Left kidney (tissue), 8 donors: ENCODE measurements at places on chromosomes 4 and X. TPM values are rescaled to one million over a fixed set of nuclear protein-coding genes. Genes with fewer than 3 reads are reported as not detected.

DNA sequence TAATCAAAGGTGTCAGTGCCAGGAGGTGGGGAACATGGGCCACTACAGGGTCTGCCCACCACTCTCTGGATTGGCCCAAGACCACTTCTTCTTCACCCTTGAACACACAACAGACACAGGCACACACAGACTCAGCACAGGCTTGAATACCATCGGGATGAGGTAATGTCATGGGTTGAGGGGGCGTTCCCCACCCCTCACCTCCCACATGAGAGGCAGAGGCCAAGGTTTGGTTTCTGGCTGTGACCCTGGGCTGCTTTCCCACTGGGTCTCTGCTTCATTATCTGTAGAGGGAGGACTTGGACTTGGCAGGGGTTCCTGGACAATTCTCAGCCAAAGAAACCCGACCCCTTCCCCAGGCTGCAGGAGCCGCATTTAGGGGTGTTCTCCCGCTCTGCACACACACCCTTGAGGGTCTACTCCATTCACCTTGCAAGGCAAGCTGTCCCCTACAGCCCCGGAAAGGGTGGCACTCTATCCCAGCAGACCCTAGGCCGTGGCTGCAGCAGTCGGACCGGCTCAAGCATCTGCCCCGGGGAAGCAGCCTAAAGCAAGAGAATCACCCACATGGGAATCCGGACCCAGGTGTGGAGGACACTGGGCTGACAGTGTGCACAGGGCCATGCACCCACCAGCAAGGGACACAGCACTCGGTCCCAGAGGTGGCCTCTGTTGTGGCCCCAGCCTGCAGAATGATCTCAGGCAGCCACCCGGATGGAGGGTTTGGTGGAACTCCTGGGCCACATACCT lies 62.4 kb downstream of the TRMT44 start:
- DNase-seq = peak; percentile 27

DNA sequence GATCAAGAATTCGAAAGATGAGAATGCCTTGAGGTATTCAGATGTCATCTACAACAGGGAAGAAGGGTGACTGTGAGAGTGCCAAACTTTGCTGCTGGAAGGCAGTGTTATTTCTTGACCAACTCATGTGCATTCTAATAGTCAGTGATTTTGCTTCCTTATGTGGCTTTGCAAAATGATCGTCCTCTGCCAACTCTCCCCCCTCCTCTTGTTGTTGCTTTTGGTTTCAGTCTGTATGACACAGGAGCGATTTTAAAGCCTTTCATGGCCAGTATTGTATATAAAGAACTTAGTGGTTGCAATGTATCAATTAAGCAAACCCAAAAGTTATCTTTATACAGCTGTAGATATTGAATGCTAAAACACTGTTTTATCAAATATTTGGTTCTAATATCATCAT lies 379.1 kb downstream of the IL1RAPL1 start:
- no peak for DNase-seq

HPSE gene
- polyA plus RNA-seq = 1.1 TPM

DNA sequence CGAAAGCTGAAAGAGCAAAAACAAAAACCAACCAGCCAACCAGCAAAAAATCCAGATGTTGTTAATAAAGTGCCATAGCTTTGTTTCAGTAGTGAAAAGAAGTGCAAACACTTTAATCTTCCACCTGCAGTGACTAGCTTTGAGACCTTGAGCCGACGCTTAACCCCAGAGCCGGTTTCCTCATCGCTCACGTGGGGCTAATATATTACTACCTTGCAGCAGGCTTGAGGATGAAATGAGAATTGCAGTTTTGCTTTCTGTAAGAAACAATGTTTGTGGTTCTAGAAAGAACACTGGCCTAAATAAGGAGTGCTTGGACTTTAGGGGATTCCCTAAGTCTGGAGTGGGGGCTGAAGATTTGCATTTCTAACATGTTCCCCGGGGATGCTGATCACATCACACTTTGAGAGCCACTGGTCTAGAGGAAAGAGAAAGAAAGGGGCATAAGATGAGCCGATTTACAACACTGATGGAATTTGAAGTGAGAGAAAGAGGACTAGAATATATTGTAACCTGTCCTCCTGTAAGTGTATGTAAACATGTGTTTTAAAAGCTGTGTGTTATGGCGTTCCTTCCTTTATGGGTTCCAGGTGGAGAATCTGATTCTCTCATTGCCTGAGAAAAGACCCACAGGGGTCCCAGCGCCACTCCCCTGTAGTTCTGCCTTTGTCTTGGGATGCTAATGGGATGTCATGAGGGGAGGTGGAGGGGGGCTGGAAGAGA lies 1.4 kb downstream of the FGF2 start:
- peak; percentile 57 for DNase-seq

DNA sequence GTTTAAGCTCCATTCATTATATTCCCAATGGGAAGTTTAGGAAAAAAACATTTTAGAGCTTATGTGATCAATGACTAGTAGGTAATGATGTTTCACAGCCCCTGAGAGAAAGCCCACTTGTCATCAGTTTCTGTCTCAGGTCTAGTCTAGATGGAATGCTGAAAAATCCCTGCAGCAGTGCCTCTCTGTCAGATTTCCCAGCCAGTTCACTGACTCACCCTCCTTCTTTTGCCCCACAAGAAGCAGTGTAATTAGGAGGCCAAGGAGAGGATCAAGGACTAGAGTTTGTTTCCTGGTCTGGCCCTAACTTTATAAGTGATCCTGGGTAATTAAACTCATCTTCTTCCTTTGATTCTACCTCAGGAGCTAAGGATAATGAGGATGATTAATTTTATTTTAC lies 118.7 kb upstream of the ANXA3 start:
- DNase-seq = no peak

DGAT2L6 gene
- 0.12 TPM for polyA plus RNA-seq

- DNase-seq = no peak
Observed at GRCh38 chrX:1502853-1503252, 34.1 kb downstream of the P2RY8 start.

- DNase-seq = no peak
Observed at GRCh38 chr4:157217708-157218107, 2.8 kb upstream of the GRIA2 start.

DNA sequence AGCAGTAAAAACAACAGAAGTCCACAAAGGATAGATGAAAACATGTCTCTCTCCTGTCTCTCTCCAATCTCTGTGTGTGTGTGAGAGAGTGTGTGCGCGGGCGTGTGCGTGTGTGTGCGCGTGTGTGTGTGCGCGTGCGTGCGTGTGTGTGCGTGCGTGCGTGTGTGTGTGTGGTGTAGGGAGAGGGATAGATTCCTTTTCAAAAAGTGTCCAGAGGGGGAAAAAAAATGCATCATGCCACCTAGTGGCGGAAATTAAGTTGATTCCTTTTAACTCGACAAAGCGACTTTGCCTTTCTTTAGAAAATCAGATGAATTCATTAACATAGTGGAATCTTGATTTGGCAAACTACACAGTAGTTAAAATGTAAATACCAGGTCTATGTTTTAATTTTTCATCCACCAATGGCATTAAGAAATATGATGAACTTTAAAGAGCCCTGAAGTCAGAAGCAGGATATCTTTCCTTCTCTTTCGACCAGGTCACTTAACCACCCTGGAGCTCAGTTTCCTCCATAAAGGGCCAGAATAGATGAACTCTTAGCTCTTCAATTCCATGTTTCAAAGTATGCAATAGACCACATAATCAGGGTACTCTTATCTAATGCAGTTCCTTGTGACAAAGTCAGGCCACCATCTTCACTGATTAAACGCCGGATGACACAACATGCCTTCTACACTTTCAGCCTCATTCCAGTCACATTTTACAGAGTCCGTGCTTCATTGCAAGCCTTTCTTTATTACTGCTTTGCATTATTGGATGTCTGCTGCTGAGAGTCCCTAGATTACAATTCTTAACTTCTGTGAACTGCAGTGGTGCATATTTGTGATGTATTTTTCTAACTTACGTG lies 162.8 kb downstream of the FBXO8 start:
- DNase-seq = peak; percentile 75

HDX gene
- polyA plus RNA-seq = 6.6 TPM

GRCh38 chrX:85611926-85612325 lies 232.5 kb upstream of the POF1B start:
- DNase-seq = peak; percentile 0

LONRF3 gene
- 0.85 TPM for polyA plus RNA-seq

SOX3 gene
- not detected for polyA plus RNA-seq
